EH (cell line): ENCODE measurements at places on chromosomes 6 and 20.
A peak's percentile ranks its signal among the peaks of the same experiment; 100 is the strongest.

- no peak for DNase-seq
These were observed 77.1 kb downstream of the GPR63 start for GRCh38 chr6:96760153-96760687.

DNA sequence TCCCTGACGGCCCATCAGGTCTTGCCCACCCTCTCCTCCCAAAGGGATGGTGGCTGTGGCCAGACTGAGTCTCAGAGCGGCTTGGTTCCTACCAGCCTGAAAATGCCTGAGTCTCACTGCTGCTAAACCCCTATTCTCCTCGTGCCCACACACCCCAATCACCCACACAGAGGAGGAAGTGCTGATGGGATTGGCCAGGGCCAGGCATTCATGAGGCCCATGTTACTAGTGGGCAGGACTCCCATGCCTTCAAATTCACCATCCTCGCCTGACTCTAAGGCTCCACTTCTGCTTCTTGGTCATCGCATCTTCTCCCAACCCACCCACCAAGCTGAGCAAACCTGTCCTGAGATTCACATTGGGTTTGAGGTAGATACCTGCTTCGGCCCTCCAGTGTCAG is 80.1 kb upstream of the CST7 start:
- DNase-seq = no peak

GRCh38 chr6:159970659-159971063 is 1.8 kb downstream of the IGF2R start:
- no peak for DNase-seq

DNA sequence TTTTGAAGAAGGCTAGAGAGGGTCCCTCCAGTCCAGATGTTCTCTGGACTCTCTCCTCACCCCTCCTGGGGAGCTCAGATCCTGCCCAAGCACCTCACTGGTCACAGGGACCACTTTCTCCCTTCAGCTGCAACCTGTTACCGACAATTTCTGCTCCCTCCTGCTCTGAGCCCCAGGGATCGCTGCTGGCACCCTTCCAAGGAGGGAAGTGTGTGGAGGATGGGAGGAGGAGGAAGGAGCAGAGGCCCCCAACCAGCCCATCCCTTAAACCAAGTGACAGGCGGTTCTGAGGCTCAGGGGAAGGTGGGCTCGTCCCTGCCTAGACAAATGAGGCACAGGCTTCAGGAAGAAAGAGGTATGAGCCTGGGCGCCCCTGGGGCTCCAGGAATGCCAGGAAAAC is 13.9 kb downstream of the PMEPA1 start:
- no peak for DNase-seq

DNA sequence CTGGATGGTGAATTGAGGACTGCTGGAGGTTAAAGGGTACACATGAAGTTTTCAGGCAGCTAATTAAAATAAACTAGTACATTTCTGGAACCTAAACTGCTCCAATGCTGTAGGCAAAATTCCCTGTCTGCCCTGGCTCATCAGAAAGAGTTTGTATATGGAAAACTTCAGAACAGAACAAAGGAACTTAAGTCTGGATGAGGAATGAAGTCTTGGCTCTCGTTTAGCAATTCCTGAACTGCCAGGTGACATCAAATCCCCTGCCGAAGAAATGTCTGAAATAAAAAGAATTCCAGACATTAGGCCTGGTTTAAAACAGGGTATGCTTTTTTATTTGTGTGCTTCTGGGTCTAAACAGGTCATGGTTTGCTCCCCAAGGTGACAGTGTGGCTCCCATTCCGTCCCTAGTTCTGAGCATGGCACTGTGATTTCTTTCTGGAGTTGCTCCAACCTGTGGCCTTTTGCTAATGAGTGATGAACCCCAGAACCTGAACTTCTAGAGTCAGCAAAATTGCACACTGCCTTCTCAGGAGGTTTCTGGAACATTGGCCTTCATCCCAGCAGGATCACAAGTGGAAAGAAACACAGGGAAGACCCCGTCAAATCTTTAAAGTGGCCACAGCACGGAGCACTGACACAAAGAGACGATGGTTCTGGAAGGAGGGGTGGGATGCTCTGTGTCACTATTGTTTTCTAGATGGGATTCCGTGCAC is 129.4 kb upstream of the NAA20 start:
- DNase-seq = no peak

DNA sequence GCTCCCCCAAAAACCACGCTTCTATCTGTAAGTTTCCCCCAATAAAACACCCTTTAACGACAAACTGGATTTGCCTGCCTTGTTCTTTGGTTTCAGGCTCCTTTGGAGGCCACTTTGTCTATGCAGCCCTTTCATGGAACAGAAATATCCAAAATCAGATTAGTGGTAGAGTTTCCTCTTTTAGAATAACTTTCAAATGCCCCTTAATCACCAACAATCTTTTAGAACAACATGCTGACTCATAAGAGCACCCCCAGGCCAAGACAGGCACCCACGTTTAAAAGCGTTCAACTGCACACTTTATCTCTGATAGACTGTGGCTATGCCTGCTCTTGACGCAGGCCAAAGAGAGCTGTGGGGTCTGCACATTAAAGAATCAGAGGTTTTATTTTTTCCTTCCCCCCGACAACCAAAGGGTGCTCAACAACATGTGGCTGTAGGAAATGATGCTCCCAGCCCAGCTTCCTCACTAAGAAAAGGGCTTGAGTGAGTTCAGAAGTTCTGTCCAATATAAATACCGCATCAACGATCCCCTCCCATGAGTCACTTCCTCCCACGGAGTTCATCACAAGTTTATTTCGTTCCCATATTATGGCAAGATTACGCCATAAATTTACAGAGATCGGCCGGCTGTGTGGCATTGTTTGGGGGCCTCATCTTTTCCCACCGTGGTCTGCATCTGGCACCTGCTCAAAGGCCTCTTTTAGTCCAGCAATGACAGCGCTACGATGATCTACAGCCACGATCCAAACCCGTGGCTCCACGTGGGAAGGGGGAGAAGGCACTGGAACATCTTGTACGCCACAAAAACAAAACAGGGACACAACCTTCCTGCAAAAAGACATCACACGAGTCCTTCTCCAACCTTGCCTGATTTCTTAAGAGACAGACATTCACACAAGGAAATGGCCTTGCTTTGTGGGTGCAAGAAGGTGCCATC is 88.8 kb upstream of the NFATC2 start:
- peak; percentile 98 for DNase-seq

- DNase-seq = no peak
These were observed 687.7 kb upstream of the POU3F2 start for GRCh38 chr6:98146656-98147055.

DNA sequence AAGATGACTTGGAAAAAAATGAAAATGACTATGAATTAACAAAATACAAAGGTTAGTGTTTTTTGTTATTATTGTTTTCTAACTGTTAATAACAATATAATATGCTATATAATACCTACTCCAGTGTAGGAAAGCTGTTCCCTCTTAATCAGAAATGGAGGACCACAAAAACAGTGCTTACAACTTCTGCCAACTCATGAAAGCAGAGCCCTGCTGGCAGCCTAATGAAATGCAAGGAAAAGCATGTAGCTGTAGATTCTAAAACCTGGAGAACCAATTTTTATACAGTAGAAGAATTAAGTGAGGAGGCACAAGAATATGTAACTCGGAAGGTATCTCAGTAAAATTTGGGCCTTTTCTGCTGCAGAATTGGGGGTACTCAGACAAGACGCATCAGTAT is 29.4 kb downstream of the PHIP start:
- peak; percentile 36 for DNase-seq

DNA sequence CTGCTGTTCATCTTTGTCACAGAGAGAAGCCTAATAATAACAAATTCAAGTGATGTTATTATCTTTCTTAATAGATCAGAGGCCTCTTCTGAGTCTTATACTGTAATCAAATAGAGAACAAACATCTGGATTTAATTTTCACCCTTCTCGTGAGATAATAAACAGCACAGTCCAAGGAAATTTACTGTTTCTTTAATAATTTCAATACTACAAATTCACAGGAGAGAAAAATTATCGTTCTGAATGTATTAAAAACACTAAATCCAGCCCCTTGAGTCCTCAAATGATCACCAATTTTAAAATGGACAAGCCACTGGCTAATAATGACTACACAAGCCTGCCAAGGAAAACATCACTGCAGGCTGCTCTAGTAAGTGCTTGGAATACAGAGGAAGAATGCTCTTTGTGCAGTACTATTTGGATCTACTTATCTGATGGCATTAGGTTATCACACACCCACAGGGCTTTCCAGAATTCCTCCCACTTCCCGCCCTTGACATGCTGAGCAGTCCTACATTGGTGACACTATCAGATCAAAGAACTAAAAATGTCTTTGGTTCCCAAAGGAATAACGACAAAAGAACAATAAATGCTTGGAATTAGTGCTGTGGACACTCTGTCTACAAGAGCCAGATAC is 38.1 kb downstream of the SYNE1 start:
- peak; percentile 53 for DNase-seq

GRCh38 chr6:3124667-3125066 is 6.2 kb downstream of the BPHL start:
- no peak for DNase-seq

- peak; percentile 41 for DNase-seq
These were observed 1.3 kb upstream of the UTRN start for GRCh38 chr6:144283646-144284477.

- DNase-seq = no peak
These were observed 603.8 kb downstream of the FRK start for GRCh38 chr6:115456848-115457247.

- DNase-seq = no peak
These were observed 469.4 kb downstream of the PREX1 start for GRCh38 chr20:48358176-48359054.

GRCh38 chr6:113129991-113130390 is 727.2 kb upstream of the MARCKS start:
- no peak for DNase-seq

GRCh38 chr6:139753198-139753861 is 378.9 kb upstream of the CITED2 start:
- DNase-seq = peak; percentile 94

DNA sequence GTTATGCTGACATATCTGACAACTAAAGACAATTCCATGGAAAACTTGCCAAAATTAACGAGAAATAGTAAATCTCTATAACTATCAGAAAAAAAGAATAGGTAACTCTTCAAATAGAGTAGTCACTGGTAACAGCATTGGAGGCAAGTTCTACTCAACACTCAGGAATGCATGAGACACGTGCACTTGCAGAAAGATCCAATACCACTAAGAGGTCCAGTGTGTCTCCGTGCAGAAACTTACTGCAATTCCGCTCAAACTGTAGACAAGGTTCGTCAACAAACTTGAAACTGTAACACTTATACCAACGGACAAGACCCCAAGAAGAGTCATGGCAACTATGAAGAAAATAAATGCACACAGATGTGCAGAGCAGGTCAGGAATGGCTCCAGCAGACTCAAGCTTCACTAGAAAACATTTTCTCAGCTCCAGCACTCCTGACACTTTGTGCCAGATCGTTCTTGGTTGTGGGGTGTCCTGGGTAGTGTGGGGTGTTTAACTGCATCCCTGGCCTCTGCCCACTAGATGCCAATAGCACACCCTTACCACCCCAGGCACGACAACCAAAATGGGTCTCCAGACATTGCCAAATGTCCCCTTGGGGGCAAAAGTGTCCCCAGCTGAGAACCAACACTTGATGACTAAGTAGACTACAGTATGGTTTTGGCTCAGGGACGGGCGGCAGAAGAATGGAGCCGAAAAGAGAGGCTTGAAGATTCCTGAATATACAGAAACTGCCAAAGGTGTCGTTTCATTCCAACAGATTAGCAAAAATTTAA is 134.8 kb downstream of the DTNBP1 start:
- peak; percentile 31 for DNase-seq

GRCh38 chr6:47083586-47084047 is 41.5 kb upstream of the ADGRF1 start:
- peak; percentile 55 for DNase-seq
